ENCODE measurements at places on chromosomes 7 and 10.

DNA sequence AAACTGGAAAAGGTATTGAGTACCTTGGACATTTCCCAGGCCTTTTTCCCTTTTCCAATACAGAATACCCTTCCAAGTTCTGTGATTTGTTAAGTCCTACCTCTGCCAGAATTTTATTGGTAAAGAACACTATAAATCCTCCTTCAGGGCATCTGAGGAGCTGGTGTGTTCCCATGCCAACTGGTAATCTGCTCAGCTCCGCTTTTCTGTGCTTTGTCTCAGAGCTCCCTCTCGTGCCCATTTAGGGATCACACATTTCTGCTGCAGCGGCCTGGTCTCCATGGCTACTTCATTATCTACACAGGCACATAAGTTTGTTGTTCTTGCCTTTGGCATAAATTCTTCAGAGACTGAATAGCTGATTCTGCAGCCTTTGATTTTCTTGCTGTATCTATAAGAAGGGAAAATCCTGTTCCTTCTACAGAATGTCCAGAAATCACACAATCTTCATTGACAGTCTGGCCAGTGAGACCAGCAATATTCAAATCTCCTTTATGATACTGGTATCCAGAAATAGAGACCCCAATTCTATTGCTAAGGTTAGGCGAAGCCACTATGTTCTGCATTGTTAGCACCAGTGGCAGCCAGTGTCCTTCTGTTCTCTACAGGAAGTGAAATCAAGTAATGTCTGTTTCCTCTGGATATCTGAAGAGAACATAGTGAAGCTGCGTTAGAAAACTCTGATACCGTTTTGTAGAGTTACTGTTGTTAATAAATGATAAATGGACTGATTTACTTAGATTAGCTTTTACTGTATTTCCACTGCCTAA is 51.9 kb downstream of the DENND11 start:
- no peak for DNase-seq

DNA sequence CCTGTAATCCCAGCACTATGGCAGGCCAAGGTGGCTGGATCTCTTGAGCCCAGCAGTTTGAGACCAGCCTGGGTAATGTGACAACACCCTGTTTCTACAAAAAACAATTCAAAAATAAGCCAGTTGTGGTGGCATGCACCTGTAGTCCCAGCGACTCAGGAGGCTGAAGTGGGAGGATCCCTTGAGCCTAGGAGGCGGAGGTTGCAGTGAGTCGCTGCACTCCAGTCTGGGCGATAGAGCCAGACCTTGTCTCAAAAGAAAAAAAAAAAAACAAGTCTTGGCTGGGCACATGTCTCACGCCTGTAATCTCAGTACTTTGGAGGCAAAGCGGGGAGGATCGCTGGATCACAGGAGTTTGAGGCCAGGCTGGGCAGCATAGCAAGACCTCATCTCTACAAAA is 74.6 kb upstream of the PDSS1 start:
- DNase-seq, result no peak

- no peak for DNase-seq
Measured at GRCh38 chr7:157013602-157014549, 3.4 kb upstream of the MNX1 start.

DNA sequence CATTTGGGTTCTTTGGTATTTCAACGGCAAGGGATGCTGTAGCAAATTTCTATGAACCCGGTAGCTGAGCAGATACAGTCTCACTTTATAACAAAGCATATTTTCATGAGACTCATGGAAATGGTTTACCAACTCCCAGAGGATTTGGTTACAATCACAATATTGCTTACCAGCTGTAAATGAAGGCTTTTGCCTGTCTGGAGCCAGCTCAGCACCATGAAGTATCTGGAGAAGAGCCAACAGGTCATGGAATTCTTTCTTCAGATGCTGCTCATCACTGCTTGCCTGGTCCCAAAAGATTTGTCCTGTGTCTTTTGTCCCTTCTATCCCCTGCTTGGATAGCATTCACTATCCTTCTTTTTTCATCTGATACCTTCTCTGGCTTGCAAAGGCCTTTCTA is 316.9 kb upstream of the PHYHIPL start:
- no peak for DNase-seq

GRCh38 chr7:33286501-33286900 is 157.1 kb downstream of the BBS9 start:
- DNase-seq, result no peak

GRCh38 chr7:19213746-19214145 is 68.5 kb upstream of the FERD3L start:
- no peak for DNase-seq

- DNase-seq, result no peak
Measured at GRCh38 chr10:43058716-43059335, 18.0 kb upstream of the RET start.

DNA sequence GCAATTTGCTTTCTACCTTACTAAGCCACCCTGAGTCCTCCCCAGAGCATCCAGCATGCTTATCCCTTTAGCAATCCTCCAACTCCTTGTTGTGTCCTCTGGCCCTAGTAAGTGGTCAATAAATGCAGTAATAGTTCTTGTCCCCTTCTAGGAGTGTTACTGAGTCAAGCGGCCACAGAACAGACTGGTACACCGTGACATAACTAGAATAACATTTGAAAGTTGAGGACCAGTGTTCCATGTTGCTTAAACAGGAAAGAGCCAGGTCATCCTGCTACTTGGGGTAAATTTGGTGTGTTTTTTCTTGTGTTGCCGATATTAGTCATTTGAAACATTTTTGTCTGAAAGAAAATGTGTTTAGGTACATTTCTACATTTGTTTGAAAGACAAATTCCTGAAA is 4.8 kb upstream of the CDK6 start:
- no peak for DNase-seq

DNA sequence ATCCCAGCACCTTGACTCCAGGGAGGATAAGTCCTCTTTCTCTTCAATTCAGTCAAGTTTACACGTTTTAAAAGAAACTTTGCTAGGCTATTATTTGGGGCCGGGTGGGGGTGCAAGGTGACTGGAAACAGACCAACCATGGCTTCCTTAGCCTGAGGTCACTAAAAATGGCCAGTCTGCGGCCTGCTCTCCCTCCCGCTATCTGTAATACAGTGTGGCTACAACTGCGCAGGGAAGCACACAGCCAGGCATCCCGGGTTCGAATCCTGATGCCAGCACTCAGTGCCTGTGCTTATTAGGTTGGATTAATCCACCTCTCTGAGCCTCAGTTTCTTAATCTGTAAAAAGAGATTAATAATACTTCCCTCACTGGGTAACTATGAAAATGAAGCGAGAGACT is 19.5 kb downstream of the ATP6V1F start:
- no peak for DNase-seq

- DNase-seq, result no peak
Measured at GRCh38 chr10:124008681-124009080, 84.7 kb downstream of the CHST15 start.

DNA sequence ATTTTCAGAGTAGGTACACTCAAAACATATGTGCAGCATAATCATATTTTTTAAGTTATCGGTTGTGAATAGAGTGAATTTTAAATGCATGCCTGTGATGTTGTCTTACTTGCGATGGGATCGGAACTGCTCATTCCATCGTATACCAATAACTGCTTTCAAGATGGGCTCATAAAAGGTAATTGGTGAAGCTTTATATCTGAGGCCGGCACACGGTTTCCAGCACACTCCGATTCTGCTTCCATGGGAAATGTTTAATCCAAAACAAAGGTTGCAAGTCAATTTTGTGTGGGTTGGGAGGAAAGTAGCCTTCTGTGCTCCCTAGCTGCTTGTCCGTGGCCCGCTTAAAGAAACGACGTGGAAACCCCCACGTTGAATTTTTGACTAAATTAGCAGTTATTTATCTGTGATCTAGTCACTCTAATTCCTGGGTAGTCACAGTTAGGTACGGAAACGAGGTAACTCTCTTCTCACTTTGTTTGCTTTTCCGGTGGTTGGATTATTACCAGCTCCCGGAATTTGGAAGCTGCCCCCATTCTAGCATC is 10.1 kb upstream of the CELF2 start:
- DNase-seq, result no peak
